Left renal pelvis (tissue), 4 donors: ENCODE measurements at places on chromosomes 11 and 22.

GRCh38 chr11:76543006-76543703, 98.3 kb downstream of the EMSY start:
- DNase-seq = no peak

GRCh38 chr11:19444231-19444630, 203.5 kb upstream of the E2F8 start:
- no peak for DNase-seq

DNA sequence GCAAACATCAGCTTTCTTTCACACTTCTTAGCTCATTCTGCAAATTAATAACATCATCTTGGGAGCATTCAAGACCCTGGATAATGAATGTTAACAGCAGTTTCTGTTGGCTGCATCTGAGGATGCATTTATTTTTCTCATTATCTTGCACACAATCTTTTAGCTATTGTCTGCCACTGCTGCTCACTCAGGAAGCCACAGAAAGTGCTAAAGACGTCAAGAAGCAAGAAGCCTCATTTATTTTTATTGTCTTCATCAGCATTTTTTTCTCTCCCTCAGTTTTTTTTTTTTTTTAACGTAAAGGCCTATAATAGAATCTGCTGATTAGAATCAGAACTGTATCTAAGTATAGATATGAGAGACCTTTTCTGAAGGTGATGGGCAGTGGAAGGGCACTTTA, 1339.4 kb downstream of the FAM181B start:
- no peak for DNase-seq

GRCh38 chr11:117497206-117497951, 169.7 kb downstream of the CEP164 start:
- DNase-seq = no peak

- no peak for DNase-seq
These were observed 40.1 kb downstream of the BDNF start for GRCh38 chr11:27660171-27660570.

DNA sequence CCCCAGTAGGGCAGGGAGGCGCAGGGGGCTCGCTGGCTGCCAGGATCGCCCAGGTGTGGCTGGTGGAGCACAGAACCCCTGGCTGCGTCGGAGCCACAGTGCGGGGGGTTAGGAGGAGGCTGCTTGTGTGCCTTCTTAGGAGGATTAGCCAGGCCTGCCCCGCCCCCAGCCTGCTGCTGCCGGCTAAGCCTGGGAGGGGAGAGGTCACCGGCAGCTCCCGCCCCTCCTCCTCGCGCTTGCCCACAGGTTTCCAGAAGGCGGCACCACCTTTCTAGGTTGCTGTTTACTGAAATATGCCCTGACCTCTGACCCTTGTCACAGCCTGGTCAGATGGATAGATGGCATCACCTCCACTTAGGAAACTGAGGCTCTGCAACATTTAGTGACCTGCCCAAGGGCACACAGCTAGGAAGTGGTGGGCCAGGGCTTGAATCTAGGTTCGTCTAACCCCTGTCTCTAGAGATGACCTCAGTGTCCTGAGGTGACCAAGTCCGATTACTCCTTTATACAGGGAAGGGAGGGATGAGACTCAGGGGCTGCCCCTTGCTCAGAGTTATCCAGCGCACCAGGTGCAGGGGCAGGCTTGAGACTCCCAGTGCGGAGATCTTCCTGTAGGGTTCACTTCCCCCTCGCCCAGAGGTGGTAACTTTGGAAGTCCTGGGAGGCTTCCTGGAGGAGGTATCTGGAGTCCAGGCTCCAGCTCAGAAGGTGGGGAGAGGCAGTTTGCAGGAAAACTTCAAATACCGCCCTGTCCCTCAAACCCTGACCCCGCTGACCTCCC, 44.0 kb downstream of the MYO7A start:
- no peak for DNase-seq

GRCh38 chr11:42179216-42179615, 719.8 kb upstream of the LRRC4C start:
- no peak for DNase-seq

- DNase-seq = no peak
These were observed 19.2 kb upstream of the TUB start for GRCh38 chr11:8061555-8062428.

DNA sequence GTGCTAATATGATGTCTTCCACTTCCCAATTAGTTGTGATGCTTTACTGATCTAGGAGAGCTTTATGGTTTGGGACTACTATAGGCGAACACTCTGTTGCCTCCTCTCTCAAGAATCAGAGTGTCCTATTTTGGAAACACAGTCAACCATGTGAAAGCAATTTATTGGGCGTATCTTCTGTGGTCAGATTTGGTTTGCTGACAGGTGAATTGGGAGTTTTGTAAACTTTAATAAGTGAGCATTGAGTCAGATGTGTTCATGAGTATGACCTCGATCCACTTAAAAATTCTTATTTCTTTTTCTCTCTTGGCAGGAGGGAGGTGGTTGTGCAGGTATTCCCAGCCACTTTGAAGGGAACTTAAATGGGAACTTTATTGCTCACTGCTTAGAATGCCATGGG, 4.4 kb downstream of the CAT start:
- DNase-seq = no peak

GRCh38 chr11:1565904-1566247, 6.2 kb downstream of the DUSP8 start:
- no peak for DNase-seq

DNA sequence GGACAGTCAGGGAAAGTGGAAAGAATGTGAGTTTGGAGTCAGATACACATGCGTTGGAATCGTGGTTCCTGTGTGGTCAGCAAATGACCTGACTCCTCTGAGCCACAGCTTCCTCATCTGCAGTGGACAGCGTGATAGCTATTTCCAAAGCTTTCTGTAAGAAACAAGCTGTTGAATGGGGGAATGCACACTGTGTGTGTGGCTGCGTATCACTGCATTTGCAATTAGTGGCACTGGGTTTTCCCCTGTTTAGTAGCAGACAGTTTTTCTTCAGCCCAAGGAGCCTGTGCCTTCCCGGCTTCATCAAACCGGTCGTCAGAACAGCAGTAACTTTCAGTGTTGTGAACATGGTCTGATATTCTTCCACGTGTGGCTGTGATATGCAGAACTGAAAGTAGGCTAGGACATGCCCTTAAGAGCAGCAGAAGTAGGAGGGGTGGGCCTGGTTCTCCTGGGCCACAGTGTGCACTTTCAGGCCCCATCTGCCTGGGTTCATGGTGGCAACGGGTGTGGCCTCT, 121.5 kb downstream of the RRAS2 start:
- DNase-seq = no peak

DNA sequence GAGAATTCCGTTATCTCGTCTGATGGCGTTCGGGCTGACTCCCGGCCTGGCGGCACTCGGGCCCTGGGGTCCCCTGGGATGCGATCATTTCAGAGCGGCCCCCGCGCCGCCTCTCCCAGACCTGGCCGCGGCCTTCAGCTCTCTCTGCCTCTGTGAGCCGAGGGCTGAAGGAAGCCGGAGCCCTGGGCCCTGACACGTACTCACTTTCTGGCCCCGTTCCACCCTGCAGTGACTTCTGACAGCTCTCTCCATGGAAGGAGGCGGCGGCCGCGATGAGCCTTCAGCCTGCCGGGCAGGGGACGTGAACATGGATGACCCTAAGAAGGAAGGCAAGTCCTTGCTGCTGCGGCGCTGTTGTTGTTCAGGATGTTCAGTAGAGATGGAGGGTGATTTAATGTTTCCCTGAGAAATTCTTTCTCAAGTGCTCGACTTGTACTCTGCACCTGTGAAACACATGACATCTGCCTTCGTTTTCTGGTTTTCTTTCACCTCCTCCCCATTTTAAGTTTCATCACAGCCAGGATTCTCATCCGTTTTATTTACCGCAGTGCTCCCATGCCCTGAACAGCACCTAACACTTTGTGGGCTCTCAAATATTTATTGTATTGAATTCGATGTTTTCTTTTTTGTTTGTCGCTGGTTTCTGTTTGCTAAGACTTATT, 612 bp downstream of the GTSE1 start:
- DNase-seq = no peak

GRCh38 chr11:131823772-131824171, 453.4 kb downstream of the NTM start:
- no peak for DNase-seq

GRCh38 chr11:10725907-10726253, 25.2 kb upstream of the CTR9 start:
- DNase-seq = no peak

DNA sequence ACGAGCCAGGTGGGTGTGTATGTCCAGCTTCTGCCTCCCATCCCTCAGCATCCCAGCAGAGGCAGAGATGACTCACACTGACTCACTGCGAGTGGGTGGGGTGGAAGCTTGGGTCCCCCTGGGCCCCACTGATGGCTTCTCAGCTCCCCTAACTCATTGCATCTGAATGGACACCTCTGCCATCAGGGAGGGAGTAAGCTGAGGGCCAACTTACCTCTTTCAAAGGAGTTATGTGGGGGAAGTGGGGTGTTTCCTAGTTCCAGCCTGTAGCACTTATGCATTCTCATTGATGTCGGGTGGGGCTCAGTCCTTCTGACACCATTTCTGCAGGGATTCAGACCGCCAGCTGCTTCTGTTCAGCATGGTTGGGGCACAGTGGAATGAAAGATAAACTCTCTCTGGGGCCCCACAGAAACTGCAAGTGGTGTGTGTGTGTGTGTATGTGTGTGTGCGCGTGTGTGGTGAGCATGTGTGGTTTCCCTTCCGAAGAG, 1425.8 kb downstream of the TBC1D22A start:
- no peak for DNase-seq

DNA sequence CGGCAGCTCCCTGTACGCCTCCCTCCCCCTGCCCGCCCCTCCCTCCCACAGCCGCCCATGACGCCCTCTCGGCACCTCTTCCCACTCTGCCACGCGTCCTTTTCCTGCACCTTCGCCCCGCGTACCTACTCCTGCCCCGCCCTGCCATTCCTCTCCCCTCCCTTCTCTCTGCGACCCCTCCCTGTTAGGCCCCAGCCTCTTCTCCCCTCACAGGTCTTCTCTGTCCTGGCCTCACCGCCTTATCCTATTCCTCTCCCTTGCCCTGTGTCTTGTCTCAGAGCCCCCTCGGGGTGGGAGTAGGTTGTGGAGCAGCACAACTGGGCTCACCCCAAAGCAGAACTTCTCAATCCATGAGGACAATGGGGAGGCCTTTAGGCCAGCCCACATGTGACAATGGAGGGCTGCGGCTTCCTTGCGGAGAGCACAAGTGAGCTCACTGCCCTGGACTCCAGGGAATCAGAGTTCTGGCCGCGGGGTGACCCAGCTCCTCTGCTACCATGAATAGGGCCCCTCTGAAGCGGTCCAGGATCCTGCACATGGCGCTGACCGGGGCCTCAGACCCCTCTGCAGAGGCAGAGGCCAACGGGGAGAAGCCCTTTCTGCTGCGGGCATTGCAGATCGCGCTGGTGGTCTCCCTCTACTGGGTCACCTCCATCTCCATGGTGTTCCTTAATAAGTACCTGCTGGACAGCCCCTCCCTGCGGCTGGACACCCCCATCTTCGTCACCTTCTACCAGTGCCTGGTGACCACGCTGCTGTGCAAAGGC, 539 bp downstream of the SLC35C1 start:
- peak; percentile 29 for DNase-seq

- no peak for DNase-seq
These were observed 473.5 kb downstream of the MIAT start for GRCh38 chr22:27130906-27131305.

- DNase-seq = no peak
These were observed 4.3 kb downstream of the UBQLN3 start for GRCh38 chr11:5505363-5506048.

DNA sequence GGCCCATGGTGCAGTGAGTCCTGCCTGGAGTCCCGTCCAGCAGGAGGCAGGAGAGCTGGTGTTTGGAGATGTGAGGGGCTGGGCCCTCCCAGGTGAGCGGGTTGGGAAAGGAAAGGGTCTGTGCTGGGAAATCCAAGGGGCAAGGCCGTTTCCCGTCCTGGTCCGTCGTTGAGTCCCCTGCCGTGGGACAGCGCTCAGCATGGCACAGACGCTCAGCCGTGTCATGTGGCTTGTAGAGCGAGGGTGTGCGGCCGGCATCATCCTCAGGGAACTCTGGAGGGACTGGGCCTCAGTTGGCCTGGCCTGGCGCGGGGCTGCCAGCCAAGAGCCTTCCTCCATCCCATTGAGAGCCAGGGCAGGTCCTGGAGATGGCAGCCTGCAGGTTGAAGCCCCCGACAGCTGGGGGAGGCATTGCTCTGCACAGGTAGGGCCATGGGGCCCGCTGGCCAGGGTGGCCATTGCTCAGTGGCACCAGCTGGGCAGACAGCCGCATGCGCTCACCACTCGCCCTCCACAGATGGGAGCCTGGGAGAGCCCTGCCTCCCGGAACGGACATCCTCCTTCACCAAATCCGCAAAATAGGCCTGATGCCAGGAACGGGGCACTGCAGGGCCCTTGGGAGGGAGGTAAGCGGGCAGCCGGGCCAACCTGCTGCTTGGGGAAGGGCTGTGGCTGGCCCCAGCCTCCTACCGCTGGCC, 28.7 kb downstream of the KCNQ1 start:
- no peak for DNase-seq

DNA sequence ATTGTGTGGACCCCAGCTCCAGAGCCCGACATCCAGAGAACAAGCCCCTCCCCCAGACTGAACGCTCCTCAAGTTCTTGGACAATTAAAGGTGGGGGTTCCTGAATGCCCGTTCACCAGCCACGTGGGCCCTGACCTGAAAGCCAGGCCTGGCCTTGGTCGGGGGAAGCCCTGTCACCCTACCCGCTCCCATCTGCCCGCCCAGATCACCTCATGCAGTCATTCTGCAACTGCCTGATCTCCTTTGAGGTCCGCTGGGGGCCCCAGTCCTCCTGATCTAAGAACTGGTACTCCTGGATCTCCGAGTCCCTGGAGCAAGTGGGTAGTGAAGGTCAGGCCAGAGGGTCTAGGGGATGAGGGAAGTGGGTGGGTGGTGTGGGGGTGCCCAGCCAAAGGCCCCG, 9.1 kb upstream of the NAALADL1 start:
- no peak for DNase-seq

GRCh38 chr11:88886796-88887195, 179.0 kb downstream of the GRM5 start:
- no peak for DNase-seq

DNA sequence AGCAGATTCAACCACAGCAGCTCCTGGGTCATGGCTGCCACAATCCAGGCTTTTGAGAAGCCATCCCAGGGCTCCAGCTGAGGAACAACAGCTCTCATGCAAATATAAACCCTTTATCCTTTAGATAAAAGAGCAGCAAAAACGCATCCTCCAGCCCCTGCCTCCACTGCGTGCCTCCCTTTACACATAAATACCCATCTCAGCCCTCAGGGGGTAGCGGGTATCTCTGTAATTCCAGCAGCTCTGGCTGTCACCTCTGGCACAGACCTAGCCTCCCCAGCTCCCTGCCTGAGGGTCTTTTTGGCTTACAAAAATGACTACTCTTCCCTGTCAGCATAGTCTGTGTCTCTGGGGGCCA, 21.6 kb downstream of the LMO1 start:
- no peak for DNase-seq

DNA sequence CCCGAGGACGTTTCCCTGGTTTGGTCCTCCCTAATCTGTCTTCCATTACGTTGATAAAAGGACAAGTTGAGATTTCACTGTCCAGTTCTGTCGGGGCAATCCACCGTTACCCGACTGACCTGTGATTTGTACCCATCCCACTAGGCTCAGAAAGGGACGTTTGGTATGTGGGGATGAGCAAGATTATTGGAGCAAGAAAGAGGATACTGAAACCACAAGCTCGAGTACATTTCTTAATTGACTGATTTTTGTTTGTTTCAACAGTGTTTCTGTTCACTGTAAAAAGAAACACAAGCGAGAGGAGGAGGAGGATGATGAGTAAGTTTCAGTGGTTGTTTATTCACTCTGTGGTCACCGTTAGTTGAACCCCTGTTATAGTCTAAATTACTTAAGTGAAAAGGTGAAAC, 969 bp downstream of the CCDC117 start:
- no peak for DNase-seq

- DNase-seq = no peak
These were observed 1284.0 kb downstream of the FAM181B start for GRCh38 chr11:81449588-81450156.

- no peak for DNase-seq
These were observed 43.9 kb upstream of the ANGPTL5 start for GRCh38 chr11:101960231-101960630.
